CD14-positive monocyte (primary cell): ENCODE measurements at places on chromosomes 1 and 21.

DNA sequence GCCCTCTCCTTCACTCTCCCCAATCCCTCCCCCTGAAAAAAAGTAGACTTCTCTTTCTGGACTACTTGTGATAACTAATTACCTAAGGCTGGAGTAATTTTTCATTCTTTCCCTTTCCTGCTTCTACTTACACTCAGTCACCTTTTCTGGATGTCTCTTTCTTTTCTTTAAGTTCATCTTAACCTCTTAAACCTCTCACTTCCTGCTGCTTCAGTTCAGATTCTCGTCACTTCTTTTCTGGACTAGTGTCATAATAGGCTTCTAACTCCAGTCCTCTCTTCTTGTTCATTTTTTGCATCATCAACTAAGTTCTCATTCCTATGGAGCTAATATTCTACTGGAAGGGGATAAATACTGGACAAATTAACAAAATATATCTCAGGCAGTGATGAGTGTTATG is 75.4 kb downstream of the LRRC53 start:
- no peak overlapping the region for H3K4me3 ChIP-seq
- no peaks in the 10 kb centered on the region for H3K4me1 ChIP-seq
- H3K36me3 ChIP-seq: no peaks in the 10 kb centered on the region

DNA sequence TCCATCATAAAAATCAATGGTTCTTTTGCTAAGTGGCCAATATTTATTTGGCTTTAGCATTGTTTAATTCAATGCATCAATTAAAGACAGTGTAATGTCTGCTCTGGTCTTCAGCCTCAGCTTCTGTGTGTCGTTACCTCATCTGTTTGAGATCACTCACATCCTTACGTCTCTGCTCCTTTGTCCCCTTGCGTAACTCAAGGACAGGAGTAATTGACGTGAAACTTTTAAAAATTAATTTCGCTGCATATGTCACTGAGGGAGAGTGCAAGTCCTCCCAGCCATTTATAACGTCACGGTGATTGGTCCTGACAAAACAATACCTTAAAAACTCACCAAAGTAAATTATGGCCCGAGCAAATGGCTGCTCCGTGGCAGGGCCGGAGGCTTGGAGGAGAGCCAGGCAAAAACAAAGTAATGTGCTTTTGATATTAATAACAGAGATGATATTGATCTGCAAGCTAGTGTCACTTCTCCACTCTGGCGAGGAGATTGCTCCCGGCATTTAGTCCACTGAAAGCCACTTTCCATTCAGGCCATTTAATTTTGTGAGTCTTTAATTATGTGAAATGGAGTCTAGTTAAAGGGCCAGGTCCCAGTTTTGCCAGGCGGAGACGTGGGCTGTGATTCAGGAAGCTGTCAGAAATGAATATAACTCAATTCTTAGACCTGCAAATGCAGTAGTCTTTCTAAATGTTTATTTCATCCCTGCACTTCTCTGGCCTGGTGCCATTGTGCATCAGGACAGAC is 150.9 kb upstream of the POU3F1 start:
- no peaks in the 10 kb centered on the region for H3K36me3 ChIP-seq
- no peak overlapping the region for H3K4me3 ChIP-seq
- H3K27me3 ChIP-seq: no peaks in the 10 kb centered on the region
- DNase-seq: no peak
- no peaks in the 10 kb centered on the region for H3K4me1 ChIP-seq

DNA sequence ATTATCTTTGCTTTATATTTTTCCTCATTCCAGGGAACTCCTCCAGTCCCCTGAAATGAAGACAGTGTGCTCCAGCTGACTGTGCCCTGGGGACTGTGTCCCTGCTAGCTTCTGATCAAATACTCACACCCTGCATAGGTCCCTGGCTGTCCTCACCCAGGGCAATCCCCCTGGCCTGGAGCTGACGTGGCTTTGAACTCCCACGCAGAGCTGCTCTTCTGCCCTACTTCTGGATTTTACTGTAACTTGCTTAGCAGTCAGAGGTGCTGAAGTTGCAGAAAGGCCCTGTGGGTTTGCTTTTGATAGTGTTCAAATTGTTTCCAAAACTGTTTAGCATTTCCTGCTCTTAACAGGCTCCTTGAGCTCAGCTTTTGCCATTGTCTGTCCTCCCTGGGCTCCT is 186.5 kb downstream of the FASLG start:
- H3K36me3 ChIP-seq: no peaks in the 10 kb centered on the region
- H3K4me1 ChIP-seq: no peaks in the 10 kb centered on the region
- no peak for DNase-seq

- peaks cover 58% of the 10 kb centered on the region for H3K4me1 ChIP-seq
- no peak overlapping the region for H3K27ac ChIP-seq
These were observed 1.9 kb upstream of the DHRS3 start for GRCh38 chr1:12619792-12620487.

DNA sequence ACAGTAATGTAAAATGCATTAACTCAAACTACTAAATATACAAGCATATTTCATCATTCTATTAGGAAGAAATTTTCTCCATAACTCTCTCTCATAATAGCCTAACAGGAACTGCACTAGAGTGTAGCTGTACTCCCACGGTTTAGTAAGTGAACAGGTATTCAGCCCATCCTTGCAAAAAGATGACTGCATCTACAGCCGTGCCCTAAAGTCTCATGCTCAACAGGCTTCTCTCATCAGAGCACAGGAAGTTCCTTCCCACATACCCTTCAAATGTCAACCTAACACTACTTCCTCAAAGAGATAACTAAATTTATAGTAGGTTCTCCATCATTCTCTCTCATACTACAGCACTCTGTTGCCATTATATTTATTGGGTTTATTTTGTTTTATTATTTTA is 251.6 kb downstream of the AKT3 start:
- no peak overlapping the region for H3K27ac ChIP-seq
- H3K36me3 ChIP-seq: peaks cover 7% of the 10 kb centered on the region
- no peaks in the 10 kb centered on the region for H3K27me3 ChIP-seq
- DNase-seq: peak; percentile 6

DNA sequence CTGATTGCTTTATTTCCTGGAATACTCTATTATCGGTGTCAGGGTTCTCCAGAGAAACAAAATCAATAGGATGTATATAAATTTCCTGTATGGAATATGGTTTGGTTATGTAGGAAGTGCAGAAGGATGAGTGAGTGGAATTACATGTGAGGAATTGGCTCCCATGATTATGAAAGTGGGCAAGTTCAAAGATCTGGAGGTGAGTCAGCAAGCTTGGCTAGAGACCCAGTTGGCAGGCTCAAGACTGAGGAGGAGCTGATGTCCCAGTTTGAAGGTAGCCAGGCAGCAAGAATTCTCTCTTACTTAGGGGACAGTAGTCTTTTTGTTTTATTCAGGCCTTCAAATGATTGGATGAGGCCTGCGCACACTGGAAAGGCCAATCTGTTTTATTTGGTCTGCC is 57.5 kb downstream of the MAP3K7CL start:
- H3K4me1 ChIP-seq: peaks cover 90% of the 10 kb centered on the region
- DNase-seq: peak; percentile 53
- no peaks in the 10 kb centered on the region for H3K36me3 ChIP-seq

GRCh38 chr1:166960858-166961474 is 14.4 kb downstream of the ILDR2 start:
- H3K4me1 ChIP-seq: no peaks in the 10 kb centered on the region
- no peak for DNase-seq
- H3K4me3 ChIP-seq: no peak overlapping the region
- H3K36me3 ChIP-seq: no peaks in the 10 kb centered on the region

- peaks cover 7% of the 10 kb centered on the region for H3K4me1 ChIP-seq
- no peak overlapping the region for H3K27ac ChIP-seq
- no peak for DNase-seq
- no peaks in the 10 kb centered on the region for H3K27me3 ChIP-seq
- no peak overlapping the region for H3K4me3 ChIP-seq
- peaks cover 83% of the 10 kb centered on the region for H3K36me3 ChIP-seq
These were observed 24.1 kb downstream of the A3GALT2 start for GRCh38 chr1:33296824-33297223.
